ENCODE measurements at places on chromosomes 2 and 18.

DNA sequence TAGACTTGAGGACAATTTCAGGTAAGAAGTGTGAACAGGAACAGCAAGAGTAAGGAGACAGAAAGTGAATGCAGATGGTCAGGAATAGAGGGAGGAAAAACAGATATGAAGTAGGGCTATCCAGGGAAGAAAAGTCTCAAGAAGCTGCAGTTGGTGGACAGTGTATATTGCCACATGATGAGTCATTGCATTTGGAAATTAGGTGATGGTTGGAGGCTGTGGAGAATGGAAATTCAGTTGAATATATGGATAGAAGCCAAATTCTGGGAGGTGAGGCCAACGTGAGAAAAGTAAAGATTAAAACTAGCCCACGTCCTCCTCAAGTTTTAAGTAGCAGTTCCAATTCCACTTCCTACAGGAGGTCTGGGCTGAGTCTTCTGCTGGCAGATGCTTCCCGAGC lies 158.4 kb downstream of the UBE2E3 start:
- peak; percentile 15 for DNase-seq

- no peak for DNase-seq
Observed at GRCh38 chr18:71682591-71682990, 861.6 kb downstream of the CBLN2 start.

GRCh38 chr2:234874347-234875046 lies 77.3 kb upstream of the SH3BP4 start:
- no peak for DNase-seq

GRCh38 chr18:75441896-75442295 lies 14.4 kb upstream of the SMIM21 start:
- DNase-seq: peak; percentile 31

DNA sequence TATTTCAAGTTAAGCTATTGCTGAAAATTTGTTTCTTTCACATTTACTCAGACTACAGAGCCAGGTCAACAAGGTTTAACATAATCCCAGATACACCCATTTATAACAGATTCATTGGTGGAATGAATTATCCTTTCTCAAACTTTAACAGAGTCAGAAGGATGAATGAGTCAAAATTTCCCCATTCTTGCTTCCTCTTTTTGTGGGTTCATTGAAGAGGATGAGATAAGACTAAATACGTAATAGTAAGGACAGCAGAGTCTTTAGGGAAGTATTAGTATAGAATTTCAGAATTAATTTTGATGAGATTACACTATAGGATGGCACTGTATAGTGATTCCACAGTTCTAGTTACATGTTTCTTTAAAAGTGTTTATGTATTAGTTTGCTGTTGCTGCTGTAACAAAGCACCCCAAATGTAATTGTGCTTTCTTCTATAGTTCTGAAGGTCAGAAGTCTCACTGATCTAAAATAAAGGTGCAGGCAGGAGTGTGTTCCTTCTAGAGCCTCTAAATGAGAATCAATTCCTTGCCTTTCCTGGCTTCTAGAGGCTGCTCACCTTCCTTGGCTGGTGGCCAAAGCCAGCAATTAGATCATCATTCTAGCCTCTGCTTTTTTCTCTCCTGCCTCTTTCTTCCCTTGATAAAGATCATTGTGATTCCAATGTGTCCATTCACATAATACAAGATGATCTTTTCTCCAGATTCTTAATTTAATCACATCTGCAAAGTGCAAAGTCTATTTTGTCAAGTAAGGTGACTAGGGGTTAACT lies 309.3 kb upstream of the PIK3C3 start:
- no peak for DNase-seq

GRCh38 chr18:40366521-40366920 lies 1588.5 kb upstream of the PIK3C3 start:
- DNase-seq: no peak

GRCh38 chr18:50662177-50662576 lies 102.3 kb downstream of the MAPK4 start:
- DNase-seq: no peak

- DNase-seq: no peak
Observed at GRCh38 chr2:239386872-239387445, 13.9 kb downstream of the HDAC4 start.

- peak; percentile 18 for DNase-seq
Observed at GRCh38 chr2:216107760-216108159, 1.4 kb upstream of the XRCC5 start.

DNA sequence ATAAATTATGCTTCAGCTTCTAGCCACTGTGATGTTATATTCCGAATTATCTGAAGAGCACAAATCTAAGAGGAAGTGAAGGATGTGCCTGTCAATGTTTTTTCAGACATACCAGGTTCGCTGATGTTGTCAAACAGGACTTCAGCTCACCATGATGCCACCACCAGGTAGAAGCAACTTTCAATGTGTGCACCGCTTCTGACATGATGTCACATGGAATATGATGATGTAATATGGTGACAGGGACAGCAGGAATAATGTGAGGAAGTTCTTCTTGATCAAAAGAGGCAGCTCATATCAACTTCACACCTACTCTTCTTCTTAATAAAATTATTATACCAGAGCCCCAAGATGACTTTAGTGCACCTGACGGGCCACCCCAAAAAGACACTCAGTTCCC lies 893.2 kb downstream of the BCL11A start:
- DNase-seq: no peak

All from AG20443 (cell line).